ENCODE measurements at places on chromosomes 13 and 19.
A peak's percentile ranks its signal among the peaks of the same experiment; 100 is the strongest.

GRCh38 chr19:8147582-8147978 lies 1.8 kb downstream of the FBN3 start:
- no peak for DNase-seq

DNA sequence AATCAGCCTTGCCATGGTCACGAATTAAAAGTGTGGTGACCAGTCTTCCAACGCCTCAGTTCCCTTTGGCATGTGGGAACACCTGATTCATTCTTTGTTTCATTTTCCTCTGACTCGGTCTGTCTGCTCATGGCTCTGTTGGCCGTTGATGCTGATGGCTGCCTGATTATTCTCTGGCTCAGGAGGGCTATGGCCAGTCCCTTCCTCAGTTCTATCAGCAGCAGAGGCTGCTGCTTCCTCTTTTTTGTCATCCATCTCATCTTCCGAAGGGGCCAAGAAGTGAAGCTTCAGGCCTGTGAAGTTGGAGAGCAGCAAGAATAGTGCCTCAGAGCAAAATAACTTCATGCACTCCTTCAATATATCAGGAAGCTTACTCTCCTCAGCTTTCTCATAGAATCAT lies 9.5 kb upstream of the MLNR start:
- no peak for DNase-seq

DNA sequence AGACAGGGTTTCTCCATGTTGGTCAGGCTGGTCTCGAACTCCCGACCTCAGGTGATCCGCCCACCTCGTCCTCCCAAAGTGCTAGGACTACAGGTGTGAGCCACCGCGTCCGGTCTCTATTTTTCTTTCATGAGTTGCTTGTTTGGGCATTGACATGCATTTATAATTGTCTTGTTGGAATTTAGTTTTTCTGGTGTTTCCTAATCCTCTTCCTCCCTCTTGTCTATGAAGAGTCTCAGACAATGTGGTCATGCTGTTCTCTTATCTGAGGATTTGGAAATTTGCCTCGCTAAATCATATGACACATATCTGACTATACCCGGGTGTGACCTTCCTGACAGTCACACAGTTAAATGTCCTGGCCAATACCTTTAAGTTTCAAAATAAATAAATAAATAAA lies 7.4 kb upstream of the CEACAM18 start:
- DNase-seq = no peak

DNA sequence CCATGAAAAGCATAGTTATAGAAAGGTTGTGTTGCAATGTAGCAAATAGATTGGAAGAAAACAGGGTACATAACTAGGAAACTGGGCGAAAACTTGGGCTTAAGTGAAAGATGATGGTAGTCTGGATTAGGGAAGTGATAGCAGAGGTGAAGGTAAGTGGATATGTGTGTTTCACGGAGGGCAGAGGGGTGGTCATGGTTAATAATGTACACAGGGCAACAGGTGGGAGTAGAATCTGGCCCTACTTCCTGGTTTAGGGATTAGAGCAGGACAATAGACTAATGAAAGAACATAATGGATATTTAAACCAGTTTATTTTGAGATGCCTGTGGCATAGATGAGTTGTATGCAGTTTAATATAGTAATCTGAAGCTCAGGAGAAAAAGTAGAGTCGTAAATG lies 257.3 kb upstream of the SPRY2 start:
- DNase-seq = no peak

- DNase-seq = no peak
These were observed 41.4 kb downstream of the SLC7A9 start for GRCh38 chr19:32828139-32828538.

- no peak for DNase-seq
These were observed at the start of gene LAIR2 for GRCh38 chr19:54502518-54503048. Gene LAIR2, plus strand, starts transcription at chr19:54502831. Its CDS starts 88 bp downstream, at chr19:54502919.

DNA sequence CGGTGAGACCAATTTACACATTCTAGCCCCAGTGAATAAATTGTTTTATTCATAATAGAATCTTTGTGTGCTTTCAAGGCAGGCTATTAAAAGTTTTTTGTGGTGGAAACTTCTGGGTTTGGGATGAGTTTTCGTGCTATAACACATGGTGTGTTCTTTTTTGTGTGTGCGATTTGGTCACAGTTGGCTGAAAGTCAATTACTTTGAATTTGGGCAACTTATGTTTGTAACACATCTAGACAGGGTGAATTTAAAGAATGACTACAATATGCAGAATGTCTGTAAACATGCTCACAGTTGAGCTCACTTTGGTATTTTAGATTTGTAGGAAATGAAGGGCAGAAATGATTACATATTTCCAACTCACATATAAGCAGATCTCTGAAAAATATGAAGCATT lies 307.1 kb downstream of the OXGR1 start:
- DNase-seq = no peak

GRCh38 chr13:114147803-114148520 lies 15.5 kb upstream of the RASA3 start:
- DNase-seq = no peak

DNA sequence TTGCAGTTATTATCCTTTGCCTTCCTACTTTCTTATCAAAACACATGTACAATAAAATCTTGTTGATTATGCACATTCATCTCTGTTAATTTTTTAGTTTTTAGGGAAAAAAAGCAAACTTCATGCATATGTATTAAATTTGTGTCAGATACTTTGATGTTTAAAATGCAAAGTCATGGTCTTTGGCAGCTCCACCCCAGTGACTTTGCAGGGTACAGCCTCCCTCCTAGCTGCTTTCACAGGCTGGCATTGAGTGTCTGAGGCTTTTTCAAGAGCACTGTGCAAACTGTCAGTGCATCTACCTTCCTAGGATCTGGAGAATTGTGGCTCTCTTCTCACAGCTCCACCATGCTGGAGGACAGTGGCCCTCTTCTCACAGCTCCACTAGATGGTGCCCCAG lies 1988.1 kb upstream of the PCDH20 start:
- no peak for DNase-seq

DNA sequence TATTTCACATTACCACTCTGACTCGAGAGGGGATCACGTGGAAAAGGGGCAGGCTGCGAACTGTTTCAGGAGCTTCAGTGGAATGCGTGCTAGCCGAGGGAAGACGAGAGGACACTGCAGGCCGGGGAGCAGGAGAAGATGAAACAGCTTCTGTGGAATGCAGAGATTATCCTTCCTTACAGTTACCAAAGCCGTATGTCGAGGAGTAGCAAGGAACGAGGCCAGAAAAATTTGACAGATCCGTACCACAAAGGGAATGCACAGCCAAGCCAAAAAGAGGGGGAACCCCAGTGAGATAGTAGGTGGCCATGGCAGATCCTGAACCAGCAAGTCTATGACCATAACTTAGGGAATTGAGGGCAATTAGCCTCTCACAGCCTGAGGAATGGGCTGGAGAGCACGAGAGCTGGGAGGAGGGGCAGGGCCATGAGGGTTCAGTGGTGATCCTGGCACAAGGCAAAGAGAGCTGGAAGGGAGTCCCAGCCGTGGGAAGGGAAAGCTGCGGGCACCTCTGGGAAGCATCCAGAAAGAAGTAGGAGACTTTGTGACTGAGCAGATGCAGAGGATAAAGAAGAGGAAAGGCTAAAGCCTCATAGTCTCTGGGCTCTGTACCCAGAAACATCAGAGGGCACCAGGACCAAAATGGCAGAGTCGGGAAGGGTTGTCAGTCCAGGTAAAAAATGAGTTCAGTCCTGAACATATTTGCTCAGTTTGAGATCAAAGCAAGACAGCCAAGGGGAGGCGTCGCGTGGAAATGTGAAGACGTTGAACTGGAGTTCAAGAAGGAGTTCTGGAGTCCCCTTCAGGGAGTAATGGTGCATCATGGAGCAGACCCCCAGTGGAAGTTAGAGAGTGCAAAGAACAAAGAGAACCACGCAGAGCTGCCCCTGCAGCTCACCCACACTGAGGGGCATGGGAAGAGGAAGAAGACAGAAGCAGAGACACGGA lies 5.1 kb downstream of the COL4A1 start:
- DNase-seq = no peak

DNA sequence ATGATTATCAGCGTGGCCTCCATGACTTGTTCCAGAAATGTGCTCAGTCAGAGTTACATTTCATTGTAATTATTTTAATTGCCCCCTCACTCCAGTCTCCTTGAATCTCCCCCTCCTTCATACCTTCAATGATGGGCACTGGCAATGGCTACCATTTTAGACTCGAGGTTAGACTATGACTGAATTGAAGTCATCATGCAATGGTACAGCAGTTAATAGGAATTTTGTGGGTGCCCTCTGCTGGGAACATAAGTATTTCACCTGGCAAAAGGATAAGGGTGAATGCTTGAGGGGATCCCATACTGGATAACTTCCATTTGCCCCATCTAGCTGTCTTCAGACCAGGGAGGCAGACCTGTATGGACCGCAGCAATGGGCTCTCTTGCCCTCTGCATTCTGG lies 32.2 kb upstream of the USP12 start:
- no peak for DNase-seq

GRCh38 chr13:51635137-51635878 lies 51.0 kb downstream of the WDFY2 start:
- no peak for DNase-seq

- DNase-seq = no peak
These were observed 11.4 kb downstream of the THSD1 start for GRCh38 chr13:52394586-52394985.

DNA sequence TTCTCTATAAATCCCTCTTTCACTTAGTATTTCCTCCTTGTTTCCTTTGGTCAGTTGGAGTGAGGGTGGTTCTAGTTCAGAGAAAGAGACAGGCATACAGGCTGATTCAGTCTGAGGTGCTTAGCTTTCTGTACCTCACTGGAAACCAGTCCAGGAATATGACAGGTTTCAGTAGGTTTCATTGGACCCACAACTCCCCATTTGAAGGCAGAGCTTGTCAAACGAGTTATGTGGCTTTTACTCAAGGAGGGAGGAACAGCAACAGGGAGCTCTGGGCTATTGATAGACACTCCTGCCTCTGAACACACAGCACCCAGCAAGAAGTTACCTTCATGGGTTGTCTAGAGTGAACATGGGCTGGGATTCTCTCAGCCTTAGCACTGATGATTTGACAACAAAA lies 14.5 kb downstream of the ACTN4 start:
- no peak for DNase-seq

DNA sequence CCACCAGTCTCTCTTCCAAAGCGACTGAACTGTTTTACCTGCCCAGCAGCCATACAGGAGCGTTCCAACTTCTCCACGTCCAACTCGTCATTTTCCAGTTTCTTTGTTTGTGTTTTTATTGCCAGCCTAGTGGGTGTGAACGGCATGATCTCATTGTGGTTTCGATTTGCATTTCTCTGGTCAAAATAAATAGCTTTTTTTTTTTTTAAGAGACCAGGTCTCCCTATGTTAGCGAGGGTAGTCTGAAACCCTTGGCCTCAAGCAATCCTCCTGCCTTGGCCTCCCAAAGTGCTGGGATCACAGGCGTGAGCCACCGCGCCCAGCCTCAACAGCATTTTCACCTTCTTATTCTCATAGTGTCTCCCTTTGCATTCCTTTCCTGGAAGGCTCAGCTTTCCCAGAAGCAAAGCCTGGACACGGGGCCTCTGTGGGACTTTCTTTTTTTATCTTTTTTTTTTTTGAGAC lies 4.2 kb upstream of the JSRP1 start:
- no peak for DNase-seq

- peak; percentile 43 for DNase-seq
These were observed at the start of gene UBE2L5 for GRCh38 chr13:30422054-30422839. Gene UBE2L5, plus strand, starts transcription at chr13:30422493. Its CDS starts 5,498 bp downstream, at chr13:30427991.

- no peak for DNase-seq
These were observed 63.4 kb downstream of the TEX29 start for GRCh38 chr13:111383591-111384440.

DNA sequence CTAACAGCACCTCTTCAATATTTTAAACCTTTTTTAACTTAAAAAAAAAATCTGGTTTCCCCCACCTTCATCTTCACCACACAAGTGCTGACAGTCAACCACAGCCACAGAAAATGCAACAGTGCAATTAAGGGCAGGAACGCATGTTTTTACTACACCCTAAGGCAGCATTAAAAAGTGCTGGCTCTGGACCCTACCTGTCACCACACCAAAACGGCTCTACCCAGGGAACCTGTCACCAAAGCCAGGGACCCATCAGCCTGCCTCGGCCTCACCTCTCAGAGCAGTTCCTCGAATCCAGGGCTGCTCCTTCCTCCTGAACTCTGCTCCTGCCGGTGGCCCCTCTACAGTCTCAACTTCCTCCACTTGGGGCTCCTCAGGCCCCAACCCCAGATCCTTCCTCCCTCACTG lies 22.5 kb upstream of the SLC35E1 start:
- DNase-seq = no peak

DNA sequence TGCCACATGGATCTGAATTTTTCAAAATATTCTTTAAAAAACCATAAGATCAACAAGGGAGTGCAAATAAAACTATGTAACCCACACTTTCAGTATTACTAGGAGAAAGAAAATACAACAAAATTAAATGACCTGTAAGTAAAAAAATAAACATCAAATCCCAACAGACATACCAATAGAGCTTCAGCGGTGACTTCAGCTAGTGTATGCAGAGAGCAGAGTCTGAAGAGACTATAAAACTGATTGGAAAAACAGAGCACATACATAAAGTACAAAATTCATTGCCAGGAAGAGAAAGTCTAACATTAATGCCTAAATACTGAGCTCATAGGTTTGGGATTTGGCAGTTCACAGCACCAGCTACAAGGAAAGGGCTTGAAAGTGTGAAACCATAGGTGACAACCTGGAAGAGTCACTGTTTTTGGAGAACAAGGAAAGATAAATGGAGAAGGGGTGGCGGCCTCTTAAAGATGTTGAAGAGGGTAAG lies 291.1 kb downstream of the LMO7 start:
- DNase-seq = no peak

DNA sequence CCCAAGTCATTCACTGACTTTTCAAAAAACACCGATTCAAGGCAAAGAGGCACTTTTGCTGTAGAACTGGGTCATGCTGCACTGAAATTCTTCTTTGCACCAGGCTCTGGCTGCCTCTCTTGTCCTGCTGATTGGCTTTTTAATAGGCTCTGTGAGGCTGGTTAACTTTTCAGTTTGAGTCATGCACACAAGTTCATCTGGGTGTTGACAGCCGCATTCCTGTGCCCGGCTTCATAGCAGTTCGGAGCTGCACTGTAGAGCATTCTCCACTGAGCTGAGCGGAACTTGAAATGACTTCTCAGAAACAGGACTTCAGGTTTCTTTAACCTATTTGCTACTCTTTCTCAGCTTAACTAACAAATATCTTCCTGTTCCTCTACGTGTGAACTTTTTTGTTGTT lies 978.3 kb downstream of the UQCRFS1 start:
- DNase-seq = no peak

GRCh38 chr13:106401081-106401480 lies 134.4 kb downstream of the EFNB2 start:
- DNase-seq = no peak
